Right ventricle myocardium inferior (tissue), 1 donor: ENCODE measurements at places on chromosomes 4 and X. TPM values are rescaled to one million over a fixed set of nuclear protein-coding genes. Genes with fewer than 3 reads are reported as not detected.

IRS4 gene
- total RNA-seq, result not detected

DNA sequence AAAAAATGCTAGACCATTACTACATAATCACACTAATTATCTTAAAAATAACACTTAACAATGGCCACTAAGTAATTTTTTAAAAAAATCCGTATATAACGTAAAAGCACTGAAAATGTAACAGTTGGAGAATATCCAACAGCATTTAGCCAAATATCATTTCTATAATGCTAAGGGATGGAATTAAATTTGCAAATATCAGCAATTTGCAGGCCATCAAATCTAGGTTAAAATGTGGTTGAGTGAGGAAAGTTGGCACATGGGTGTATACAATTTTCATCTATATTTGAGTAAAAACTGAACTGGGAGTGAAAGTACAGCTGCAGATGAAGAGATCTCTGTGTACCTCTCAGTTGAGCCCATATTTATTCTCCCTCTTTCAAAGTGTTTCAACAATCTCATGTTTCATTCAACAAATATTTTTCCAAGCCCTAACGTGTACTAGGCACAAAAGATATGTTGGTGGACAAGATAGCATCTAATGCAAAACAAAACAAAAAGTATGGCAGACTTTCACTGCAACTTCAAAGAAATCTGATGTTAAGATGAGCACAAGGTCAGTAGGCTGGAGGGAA, 63.0 kb downstream of the MBNL3 start:
- DNase-seq, result no peak

CPE gene
- total RNA-seq, result 56.2 TPM

DNA sequence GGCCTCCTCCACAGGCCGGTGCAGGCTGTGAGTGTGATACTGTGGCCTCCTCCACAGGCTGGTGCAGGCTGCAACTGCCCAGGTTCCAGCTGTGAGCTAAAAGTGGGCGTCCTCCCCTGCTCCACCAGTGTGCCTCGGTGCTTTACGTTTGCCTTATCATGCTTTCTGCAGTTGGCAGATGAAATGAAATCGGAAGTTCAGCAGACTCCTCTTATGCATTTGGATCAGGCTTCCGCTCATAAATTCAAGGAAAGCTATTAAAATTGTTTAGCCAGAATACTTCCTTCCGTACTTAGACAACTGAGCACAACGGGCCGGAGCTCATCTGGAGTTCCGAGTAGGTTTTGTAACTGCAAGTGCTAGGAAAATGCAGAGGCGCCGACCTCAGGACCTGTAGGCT, 12.0 kb downstream of the CYP4V2 start:
- no peak for DNase-seq

- no peak for DNase-seq
Measured at GRCh38 chr4:180028682-180029081, 2214.5 kb upstream of the TENM3 start.

GRCh38 chrX:39596437-39596836, 501.3 kb downstream of the BCOR start:
- DNase-seq, result no peak

DNA sequence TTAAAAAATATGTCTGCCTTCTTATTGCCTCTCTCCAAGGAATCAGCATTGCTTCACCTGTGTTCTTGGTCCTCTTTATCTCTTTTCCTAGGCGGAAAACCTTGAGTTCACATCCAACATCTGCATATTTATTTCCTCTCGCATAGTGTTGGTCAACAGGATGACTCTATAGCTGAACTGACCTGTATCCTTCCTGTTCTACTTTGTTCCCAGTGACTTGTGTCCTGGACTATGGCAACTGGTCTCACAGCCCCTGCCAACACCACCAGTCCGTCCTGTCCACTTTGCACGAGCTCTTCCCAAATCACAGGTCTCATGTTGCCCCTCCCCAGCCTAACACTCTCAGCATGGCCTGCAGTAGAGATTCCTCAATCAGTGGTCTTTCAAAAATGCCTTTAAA, 2.0 kb downstream of the DIPK2B start:
- DNase-seq, result no peak
